Iris pigment epithelial cell (primary cell): ENCODE measurements at places on chromosomes 6 and 20.

DNA sequence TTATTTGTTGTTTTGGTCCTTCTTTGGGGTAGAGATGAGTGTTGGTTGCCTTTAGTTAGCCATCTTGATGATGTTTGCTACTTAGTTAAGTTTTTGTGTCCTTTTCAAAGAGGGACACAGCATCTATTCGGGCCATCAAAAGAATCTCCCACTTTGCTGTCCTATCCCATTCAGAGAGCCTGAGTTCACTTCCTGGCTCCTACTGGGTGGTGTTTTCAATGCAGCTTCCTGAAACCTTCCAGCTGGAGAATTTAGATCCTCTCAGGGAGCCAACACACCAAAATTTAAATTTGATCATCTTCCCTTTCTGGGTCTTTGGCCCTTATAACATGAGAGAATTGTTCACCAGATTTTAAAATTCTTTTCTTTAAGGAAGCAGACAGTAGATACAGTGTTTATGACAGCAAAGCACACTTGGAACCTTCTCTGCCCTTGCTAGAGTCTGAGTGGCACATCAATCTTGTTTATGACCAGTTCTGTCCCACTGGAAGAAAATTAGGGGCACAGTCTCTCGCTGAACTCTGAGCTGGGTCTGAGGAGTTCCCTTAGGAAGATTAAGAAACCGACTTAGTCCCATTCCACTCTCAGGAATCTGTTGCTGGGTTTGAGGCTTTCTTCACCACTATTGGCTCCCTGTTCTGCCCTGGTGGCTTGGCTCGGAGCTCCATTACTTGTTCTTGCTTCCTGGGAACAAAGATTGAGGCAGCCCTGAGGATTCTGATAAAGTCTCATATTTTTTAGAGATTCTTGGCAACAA, 115.5 kb downstream of the CCDC170 start:
- DNase-seq = no peak

DNA sequence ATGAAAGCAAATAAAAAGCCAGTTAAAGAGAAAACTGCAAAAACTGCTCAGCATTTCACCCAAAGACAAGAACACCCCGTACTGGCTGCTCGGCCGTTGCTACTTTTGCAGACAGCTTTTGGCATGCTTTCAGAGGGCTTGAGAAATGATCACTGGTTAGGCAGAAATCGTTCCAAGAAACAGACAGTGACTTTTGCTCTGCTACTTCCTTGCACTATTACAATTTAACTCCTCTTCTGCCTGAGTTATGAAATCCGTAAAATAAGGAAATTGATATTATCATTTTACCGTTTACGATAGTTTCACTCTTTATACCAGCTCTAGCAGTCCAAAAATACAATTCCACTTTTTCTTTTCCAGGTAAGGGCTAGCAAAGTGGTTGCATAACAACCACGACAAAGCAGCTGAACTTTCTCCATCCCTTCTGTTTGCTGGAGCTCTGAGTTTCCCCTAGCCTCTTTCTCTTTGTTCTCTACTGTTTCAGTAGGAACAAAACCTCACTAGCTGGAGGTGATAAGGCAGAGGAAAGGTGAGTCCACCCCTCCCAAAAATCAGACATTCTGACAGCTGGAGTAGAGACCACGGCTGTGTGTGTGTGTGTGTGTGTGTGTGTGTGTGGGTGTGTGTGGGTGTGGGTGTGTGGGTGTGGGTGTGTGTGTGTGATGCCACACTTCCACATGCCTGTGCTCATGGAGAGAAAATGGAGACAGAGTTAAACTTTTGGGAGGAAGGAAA, 191.8 kb upstream of the RREB1 start:
- DNase-seq = peak; percentile 82

GRCh38 chr20:22342410-22342809, 242.0 kb downstream of the FOXA2 start:
- DNase-seq = no peak

- DNase-seq = no peak
These were observed 106.5 kb downstream of the PHF3 start for GRCh38 chr6:63742060-63742459.

- DNase-seq = no peak
These were observed 30.8 kb upstream of the CD2AP start for GRCh38 chr6:47446669-47447330.

DNA sequence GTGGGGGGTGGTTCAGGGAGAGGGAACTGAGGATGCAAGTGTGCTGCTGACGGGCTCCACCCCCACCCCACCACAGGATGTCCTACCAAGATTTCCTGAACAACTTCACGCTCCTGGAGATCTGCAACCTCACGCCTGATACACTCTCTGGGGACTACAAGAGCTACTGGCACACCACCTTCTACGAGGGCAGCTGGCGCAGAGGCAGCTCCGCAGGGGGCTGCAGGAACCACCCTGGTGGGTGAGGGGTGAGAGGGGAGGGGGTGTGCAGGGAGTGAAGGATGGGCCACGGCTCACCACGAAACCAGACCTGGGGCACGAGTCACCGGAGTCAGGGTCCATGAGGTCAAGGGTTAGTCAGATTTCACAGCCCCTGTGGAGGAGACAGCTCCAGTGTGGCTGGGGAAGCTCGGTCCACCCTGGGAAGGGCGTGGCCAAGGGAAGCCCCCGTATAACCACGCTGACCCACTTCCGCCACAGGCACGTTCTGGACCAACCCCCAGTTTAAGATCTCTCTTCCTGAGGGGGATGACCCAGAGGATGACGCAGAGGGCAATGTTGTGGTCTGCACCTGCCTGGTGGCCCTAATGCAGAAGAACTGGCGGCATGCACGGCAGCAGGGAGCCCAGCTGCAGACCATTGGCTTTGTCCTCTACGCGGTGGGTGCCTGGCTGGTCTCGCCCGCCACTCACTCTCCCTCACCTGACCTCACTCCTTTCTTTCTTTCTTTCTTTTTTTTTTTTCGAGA, 18.3 kb downstream of the CAPN11 start:
- DNase-seq = no peak

DNA sequence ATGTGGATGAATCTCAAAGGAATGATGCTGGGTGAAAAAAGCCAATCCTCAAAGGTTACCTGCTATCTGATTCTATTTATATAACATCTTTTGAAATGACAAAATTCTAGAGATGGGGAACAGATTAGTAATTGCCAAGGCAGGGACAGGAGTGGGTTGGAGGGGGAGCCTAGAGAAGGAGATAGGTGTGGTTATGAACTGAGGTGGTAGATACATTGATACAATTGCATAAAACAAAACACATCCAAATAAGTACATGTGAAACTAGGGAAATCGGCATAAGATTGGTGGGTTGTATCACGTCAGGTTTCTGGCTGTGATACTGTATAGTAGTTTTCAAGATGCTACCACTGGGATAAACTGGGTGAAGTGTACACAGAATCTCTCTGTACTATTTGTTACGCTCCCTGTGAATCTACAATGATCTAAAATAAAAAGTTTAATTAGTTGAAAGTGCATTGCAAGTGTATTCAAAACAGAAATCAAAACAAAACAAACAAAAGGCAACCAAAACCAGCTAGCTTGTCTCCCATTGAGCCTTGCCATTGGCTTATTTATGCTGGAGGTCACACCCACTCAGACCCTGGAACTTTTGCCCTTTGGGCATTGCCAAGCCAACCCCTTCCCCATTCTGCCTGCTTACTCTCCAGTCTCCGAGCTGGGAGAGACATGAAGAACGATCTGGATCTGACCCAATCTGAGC, 27.8 kb downstream of the PPP1R16B start:
- no peak for DNase-seq

- DNase-seq = peak; percentile 53
These were observed 60.8 kb downstream of the DNAH8 start for GRCh38 chr6:38775870-38776269.

GRCh38 chr6:138086573-138087196, 20.5 kb downstream of the PERP start:
- peak; percentile 86 for DNase-seq

- DNase-seq = no peak
These were observed 53.8 kb upstream of the SUPT3H start for GRCh38 chr6:45431317-45432065.

- DNase-seq = no peak
These were observed 9.6 kb downstream of the MAN1A1 start for GRCh38 chr6:119339941-119340456.

- no peak for DNase-seq
These were observed at the start of gene PRDM13 for GRCh38 chr6:99606656-99607415. Gene PRDM13 (plus strand): TSS chr6:99606833. CDS start chr6:99607035, 202 bp downstream.

- DNase-seq = no peak
These were observed 206.3 kb downstream of the THBS2 start for GRCh38 chr6:169047345-169047744.

- DNase-seq = peak; percentile 87
These were observed 54.9 kb downstream of the TENT5A start for GRCh38 chr6:81697559-81697958.

DNA sequence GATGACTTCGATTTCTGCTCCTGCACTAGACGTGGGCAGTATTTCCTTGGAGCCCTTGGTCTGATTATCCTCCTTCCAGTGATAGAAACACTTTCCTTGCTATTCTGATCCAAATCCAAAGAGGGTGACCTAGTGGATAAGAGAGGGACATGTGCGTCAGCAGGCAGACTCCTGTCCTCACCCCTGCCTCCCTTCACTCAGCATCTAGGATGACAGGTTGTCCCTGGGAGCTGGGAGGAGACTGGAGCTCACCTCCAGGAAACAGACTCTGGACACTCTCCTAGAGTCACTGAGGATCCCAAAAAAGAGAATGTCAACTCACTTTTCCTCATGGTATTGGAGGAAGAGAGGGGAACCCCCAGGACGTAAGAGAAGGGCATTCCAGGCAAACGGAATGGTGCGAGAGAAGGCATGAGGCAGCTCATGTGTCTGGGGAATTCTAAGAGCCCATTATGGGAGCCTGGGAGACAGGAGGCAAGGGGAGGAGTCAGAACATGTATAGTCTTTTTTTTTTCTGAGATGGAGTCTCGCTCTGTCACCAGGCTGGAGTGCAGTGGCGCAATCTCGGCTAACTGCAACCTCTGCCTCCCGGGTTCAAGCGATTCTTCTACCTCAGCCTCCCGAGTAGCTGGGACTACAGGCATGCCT, 2.2 kb downstream of the C20orf173 start:
- no peak for DNase-seq

DNA sequence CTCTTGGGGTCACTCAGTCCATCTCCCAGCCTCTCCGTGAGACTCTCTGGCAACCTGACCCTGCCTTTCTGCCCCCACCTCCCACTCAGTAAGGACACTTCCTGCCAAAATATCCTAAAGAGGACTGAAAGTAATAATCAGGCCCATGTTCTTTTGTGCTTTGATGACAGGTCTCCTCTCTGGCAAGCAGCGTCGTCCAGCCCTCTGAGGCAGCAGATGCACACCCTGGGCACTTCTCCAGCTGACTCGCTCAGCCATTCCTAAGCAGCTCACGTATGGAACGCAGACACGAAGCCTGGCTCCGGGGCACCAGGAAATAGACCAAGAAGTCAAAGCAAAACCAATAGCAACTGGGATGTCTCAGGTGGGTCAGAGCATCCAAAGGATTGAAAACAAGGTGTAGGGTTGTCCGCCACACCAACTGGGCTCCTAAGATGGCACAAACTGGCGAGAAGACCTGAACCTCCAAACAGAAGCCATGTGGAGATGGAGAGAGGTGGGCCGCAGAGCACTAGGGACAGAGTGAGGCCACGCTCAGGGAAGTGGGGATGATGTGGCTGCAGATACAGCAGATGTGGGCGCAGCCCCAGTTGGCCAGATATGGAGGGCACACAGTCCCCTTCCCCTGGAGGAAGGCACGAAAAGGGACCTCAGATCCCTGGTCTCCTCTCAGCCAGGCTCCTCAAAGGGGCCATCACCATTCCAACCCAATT, 99.3 kb downstream of the PRND start:
- DNase-seq = peak; percentile 68
